ENCODE measurements at places on chromosomes 16 and 17.
A peak's percentile ranks its signal among the peaks of the same experiment; 100 is the strongest.

- no peak for DNase-seq
Observed at GRCh38 chr17:29505836-29506235, 61.0 kb downstream of the ABHD15 start.

- DNase-seq: peak; percentile 31
Observed at GRCh38 chr16:70687102-70687511, 1.3 kb upstream of the MTSS2 start.

DNA sequence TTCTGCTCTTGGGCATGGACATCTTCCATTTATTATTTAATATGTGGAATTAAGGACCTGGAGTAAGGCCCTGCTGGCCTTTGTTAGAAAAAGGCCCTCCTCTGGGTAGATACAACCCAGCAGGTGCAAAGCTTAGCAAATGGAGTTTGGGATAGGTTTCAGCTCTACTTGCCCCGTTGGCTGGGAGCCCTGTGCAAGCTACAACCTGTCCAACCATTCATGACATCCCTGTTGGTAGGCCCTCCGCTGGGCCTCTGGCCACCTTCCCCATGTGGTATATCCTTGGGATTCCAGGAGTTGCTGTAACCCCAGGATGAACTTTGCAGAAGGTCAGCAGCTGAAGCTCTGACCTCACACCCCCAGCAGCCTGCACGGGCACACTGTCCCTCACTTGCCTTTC is 6.4 kb downstream of the NGFR start:
- DNase-seq: no peak

DNA sequence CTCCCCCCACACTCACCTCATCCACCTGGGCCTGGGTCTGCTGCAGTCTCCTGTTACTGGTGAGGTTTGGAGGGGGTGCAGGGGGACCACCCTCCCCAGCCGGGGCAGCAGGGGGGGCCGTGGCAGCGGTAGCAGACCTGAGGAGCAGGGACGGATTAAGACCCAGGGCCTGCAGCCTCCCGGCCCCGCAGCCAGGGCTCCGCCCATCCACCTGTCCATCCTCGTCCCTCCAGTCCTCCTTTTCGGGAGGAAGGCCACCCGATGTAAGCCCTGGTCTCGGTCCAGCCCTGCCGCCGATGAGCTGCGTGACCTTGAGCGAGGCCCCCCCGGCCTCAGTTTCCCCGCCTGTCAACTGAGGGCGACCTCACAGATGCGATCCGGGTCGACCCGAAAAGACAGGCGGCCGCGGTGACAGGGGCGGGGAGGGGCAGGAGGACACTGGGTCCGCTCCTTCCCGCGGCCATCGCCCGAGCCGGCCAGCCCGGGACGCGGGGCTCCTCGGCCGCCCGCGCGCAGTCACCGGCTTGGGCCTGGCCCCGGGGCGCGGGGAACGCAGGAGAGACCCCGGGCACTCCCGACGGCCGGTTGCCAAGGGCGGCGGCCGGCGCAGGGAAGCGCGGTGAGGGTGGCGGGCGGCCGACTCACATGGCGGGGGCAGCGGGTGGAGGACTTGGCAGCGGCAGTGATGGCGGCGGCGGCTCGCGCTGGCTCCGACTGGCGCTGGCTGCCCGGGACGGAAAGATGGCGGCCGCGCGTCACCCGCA is at the start of gene VAMP2:
VAMP2 (minus strand) TSS at position 716 of the 764 bp plus-strand sequence; CDS start at position 647, 69 bp downstream.
- peak; percentile 90 for DNase-seq

DNA sequence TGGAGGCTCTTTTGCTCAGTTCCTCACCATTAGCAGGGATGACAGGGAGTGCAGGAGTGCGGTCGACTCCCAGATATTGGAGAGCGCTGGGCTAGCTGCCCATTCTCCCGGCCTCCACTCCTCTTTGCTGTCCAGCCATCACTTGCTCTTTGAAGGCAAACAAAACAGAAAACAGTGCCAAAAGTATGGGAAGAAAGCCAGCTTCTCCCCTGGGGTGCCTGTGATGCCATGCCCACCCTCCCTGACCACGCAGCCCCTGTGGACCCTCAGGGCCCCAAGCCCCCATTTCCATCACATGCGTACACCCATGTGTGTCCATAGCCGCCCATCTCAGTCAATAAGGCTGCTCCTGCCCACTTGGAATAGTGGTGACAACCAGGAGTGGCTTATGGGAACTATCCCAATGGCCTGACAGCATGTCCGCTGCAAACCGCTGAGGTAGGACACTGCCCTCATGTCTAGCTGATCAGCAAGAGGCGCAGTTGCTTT is 30.0 kb downstream of the MAPT start:
- no peak for DNase-seq

- no peak for DNase-seq
Observed at GRCh38 chr16:66902648-66903543, 15.8 kb downstream of the CDH16 start.

DNA sequence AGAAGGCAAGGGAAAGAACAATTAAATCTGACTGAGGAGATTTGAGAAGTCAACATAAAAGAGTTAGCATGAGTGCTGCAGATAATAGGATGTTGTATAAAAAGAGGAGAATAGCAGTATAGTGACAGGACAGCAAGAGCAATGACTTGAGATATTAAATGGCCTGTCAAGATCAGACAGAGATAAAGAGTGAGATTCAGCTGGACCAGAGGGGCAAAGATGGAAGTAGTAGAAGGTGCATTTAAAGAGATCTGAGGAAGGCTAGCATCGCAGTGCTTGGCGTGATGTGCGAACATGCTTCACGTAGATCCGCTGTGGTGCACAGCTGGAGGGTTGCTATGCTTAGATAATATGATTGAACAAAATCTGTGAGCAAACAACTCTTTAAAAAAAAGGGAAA is 1422.6 kb upstream of the CDH8 start:
- no peak for DNase-seq

DNA sequence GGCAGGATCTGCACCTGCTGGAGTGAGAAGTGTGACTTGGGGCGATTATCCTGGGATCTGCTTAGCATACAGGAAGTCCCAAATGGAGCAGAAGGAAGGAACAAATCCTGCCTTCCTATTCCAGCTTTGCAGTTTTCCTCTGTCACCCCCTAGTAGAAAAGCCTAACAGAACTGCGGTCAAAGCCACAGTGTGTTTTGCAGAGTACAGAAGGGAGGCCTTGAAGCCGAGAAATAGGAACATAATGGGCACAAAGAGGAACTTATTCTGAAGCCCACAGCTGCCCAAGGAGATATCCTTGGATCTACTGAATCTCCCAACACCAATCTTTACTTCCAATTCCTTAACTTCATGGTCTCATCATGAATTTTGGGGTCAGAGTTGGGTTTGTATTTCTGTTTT is 8.5 kb downstream of the KRTAP1-5 start:
- DNase-seq: no peak

- DNase-seq: no peak
Observed at GRCh38 chr17:13230350-13231264, 212.8 kb upstream of the ELAC2 start.

GRCh38 chr17:17892009-17892408 is 55.2 kb upstream of the SREBF1 start:
- DNase-seq: no peak

DNA sequence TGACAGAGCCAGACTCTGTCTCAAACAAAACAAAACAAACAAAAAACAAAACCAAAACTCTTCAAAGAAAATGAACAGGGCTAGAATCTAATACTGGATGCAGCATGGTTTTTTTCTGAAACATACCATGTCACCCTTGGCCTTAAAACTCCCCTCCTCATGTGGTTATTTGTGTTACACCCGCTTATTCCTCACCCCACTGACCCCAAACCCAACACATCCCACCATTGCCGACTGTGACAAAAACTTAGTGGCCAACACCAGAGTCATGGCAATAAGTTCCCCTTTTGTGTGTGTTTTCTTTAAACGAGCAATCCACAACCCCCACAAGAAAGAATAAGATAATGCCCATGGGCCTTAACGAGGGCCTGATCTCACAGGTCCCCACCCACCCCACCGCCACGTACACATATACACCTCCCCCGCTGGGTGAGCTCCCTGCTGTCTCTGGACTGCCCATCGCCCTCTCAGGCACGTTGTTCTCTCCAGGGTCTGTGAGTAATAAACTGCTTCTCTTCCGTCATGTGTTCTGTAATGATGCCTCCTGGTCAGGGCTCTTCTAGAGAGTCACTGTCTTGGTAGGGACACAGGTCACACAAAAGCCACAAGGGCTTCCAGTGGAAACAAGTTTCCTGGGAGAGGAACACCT is 16.8 kb upstream of the ENGASE start:
- no peak for DNase-seq

DNA sequence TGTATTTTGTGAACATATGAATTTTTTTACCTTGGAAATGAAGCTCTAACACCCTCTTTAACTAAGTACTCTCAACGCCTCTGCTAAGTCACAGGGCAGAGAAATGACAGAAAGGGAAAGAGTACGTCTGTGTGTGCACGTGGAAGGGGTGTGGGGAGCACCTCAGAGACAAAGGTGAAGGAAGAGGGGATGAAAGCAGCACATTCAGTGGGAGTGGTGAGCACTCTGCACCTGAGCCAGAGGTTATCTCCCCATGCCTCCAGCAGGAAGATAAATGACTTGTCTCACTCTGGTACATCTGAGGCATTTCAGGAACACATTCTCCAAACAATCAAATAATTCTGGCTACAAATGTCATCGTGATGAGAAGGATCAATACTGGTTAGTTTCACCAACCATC is 15.0 kb downstream of the GNA13 start:
- no peak for DNase-seq

DNA sequence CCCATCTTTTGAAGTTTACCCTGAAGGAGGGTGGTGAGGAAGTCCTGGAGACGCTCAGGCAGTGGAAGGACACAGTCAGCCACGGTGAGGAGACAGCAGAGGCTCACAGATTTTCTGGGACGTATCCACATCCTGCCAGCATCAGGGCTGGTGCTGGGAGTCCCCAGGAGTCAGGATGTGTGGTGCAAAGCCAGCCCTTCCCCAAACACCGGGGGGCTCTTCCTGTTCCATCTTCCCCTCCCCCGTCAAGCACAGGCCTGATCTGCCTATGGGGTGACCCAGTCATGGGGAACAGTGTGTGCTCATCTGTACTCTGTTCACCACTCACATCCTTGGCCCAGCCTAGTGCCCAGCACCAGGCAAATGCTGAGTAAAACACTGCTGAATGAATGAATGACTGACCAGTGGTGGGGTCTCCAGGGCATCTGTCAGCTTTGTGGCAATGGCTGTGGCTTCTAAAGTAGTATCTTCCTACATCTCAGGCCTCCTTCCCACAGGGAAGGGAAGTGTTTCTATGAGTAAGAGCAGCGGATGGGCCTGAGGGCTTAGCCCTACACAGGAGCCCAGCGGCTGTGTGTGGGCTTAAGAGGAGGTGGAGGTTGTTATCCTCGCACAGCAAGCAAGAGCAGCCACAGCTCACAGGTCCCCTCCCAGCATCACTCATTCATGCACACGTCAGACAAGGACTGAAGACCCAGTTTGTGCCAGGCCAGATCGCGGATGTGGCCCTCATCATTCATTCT is 23.3 kb downstream of the NOS2 start:
- DNase-seq: no peak

- DNase-seq: peak; percentile 17
Observed at GRCh38 chr16:976389-976931, 5.1 kb upstream of the SOX8 start.

GRCh38 chr17:55117164-55117563 is 147.6 kb upstream of the HLF start:
- no peak for DNase-seq

- DNase-seq: no peak
Observed at GRCh38 chr17:82384730-82385481, 13.3 kb downstream of the UTS2R start.

DNA sequence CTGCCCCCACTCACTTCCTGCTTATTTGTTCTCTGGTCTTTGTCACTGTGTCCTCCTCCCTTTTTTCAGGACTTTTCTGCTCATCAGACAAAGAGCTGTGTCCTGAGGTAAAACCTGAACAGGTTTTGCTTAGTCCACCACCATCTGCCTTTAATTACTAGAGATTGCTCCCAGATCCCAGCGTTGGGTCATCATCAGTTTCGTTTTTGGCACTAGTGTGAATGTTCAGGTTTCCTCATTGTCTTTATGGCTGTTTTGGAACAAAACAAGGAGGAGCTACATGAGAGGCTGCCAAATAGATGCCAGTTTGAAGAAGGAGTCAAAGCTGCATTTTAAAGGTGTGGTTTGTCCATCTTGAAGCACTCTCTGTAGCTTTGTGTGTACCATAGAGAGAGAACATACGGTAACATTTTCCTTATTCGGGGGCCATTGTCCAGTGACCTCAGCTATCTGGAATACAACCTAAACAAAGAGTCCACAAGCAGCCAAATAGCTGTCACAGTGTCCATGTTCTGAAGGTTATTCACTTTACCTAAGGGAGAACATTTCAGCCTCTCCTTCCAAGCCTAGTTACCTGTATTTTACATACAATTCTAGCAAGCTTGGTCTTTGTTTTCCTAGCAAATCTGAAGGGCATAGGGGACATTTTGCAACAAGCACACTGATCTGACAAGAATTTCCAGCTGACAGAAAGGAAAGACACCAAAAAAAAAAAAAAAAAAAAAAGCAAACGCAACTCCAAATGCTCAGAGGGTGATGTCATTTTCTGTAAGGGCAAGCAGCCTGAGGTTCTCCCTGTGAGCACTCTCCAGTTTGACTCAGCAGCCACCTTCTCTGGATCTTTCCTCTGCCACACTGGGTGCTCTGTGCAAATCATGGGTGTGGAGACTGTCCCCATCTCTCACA is 196.1 kb downstream of the NTN1 start:
- DNase-seq: no peak

GRCh38 chr17:44916781-44917241 is 1.5 kb upstream of the GFAP start:
- no peak for DNase-seq
